Spleen (tissue), 13 donors: ENCODE measurements at places on chromosomes 6 and 20. TPM values are rescaled to one million over a fixed set of nuclear protein-coding genes. Genes with fewer than 3 reads are reported as not detected.

TREML1 gene
- 1.2 TPM for polyA plus RNA-seq

HEY2 gene
- 0.59 TPM for polyA plus RNA-seq

INSM1 gene
- polyA plus RNA-seq = 0.22 TPM

GRCh38 chr20:32583581-32584070, 1.5 kb downstream of the NOL4L start:
- no peaks in the 10 kb centered on the region for H3K36me3 ChIP-seq
- H3K27me3 ChIP-seq = peaks cover 6% of the 10 kb centered on the region
- no peak for DNase-seq
- peak overlapping the region; percentile 89 for H3K27ac ChIP-seq
- H3K4me1 ChIP-seq = peaks cover 83% of the 10 kb centered on the region

- no peaks in the 10 kb centered on the region for H3K4me1 ChIP-seq
- DNase-seq = no peak
- H3K27ac ChIP-seq = no peak overlapping the region
- no peaks in the 10 kb centered on the region for H3K27me3 ChIP-seq
- H3K4me3 ChIP-seq = no peak overlapping the region
- H3K36me3 ChIP-seq = no peaks in the 10 kb centered on the region
Measured at GRCh38 chr6:29499704-29500103, 11.9 kb upstream of the MAS1L start.

GRCh38 chr6:147169529-147169928, 34.7 kb upstream of the STXBP5 start:
- no peak overlapping the region for H3K27ac ChIP-seq
- no peaks in the 10 kb centered on the region for H3K4me1 ChIP-seq
- DNase-seq = no peak
- H3K27me3 ChIP-seq = no peaks in the 10 kb centered on the region
- H3K4me3 ChIP-seq = no peak overlapping the region
- no peaks in the 10 kb centered on the region for H3K36me3 ChIP-seq

DNA sequence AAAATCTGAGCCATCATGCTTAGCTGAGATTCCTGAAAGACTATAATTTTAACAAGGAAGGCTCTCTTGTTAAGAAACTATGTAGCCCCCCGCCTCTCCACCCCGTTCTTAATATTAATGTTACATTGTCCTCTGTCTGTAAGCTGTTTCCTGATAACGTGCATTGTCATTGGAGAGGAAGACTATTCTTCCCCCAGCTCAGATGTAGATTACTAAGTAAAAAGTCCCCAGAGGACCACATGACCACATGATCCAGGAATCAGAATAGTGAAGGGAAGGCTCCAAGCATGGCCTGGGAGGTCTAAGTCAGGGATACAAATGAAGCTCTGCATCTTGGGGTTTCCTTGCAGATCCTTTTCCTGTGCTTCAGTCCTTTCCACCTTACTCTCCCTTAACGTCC, 106.4 kb downstream of the JARID2 start:
- H3K27me3 ChIP-seq = no peaks in the 10 kb centered on the region
- H3K36me3 ChIP-seq = no peaks in the 10 kb centered on the region
- DNase-seq = no peak
- H3K4me3 ChIP-seq = no peak overlapping the region

DNA sequence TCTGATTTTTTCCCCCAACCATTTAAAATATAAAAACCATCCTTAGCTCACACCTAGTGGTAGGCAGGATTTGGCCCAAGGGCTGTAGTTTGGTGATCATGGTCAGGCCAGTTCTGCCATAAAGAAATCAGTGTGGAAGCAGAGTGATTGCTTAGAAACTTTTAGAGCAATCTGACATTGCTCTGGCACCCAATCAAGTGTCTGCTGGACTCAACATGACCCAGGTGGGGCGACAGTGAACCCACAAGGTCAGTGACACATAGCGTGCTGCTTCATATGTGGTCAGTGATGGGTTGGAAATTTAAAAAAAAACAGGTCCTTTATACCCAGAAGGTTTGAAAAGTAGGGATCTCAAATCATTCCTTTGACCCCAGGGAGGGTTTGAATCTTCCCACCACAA, 107.9 kb downstream of the BANF2 start:
- no peak overlapping the region for H3K4me3 ChIP-seq
- no peaks in the 10 kb centered on the region for H3K36me3 ChIP-seq
- peaks cover 48% of the 10 kb centered on the region for H3K4me1 ChIP-seq
- no peaks in the 10 kb centered on the region for H3K27me3 ChIP-seq

DNA sequence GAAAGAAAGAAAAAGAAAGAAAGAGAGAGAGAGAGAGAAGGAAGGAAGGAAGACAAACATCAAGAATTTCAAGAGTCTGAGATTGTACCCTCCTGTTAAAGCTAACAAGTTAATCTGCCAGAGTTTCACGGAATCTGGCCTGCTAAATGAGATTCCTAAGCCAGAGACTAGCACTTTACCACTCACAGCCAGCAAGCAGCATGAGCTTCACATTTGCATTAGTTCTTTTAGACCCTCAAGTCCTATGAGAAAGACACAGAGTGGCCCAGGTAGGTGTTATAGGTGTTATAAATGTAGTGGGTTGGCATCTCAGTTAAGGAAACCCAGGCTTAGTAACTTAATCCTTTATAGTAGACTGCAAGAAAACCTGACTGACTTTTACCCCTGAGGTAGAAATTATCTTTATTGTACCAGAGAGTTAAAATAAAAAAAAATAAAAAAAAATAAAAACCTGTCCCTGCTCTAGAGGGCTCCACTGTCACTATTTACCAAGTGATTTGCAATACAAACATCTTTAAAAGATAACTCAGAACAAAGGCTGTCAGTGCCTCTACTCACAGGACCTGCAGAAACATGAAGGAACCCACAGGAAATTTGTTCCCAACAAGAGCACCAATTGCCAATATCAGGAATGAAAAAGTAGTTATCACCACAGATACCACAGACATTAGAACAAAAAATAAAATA, 9.7 kb upstream of the IBTK start:
- no peak overlapping the region for H3K27ac ChIP-seq
- no peak for DNase-seq

GRCh38 chr6:27761391-27761790, 150.8 kb downstream of the OR2B2 start:
- H3K27me3 ChIP-seq = no peaks in the 10 kb centered on the region
- no peak overlapping the region for H3K27ac ChIP-seq
- H3K4me3 ChIP-seq = no peak overlapping the region
- DNase-seq = no peak
- no peaks in the 10 kb centered on the region for H3K4me1 ChIP-seq

GRCh38 chr6:22284666-22285065, 12.2 kb downstream of the PRL start:
- H3K27ac ChIP-seq = no peak overlapping the region
- H3K4me1 ChIP-seq = no peaks in the 10 kb centered on the region
- no peak for DNase-seq
- H3K27me3 ChIP-seq = no peaks in the 10 kb centered on the region
- H3K36me3 ChIP-seq = no peaks in the 10 kb centered on the region

DNA sequence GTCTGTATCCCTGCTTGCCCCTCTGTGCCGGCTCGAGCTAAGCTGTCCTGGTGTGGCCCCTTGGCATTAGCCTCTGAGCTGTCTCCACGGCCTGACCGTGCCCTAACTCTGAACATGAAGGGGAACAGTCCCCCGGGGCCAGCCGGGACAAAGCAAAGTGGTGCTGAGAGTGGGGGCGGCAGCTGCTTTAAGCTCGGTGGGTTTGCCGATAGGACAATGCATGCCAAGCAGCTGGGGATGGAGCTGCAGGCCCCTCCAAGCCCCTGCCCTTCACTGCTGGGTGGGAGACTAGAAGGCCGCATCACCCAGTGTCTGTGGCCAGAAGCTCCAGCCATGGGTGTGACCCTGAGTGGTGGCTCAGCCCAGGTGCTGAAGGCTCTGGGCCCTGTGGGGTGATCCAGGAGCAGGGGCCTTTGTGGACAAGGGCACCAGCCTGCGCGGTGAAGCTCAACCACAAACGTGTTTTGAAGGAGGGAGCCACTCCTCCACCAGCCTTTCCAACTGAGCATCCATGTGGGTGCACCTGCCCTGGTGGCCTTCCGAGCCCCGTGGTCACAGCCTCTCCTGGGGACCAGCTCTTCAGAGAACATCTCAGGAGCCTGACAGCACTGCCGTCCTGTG, 242.5 kb downstream of the ERMARD start:
- no peak overlapping the region for H3K4me3 ChIP-seq
- no peak overlapping the region for H3K27ac ChIP-seq
- peaks cover 20% of the 10 kb centered on the region for H3K4me1 ChIP-seq
- peak; percentile 63 for DNase-seq

- no peaks in the 10 kb centered on the region for H3K27me3 ChIP-seq
- no peak overlapping the region for H3K27ac ChIP-seq
- H3K4me1 ChIP-seq = peaks cover 15% of the 10 kb centered on the region
- H3K4me3 ChIP-seq = no peak overlapping the region
- no peaks in the 10 kb centered on the region for H3K36me3 ChIP-seq
Measured at GRCh38 chr20:64111841-64112641, 4.7 kb upstream of the NPBWR2 start.

GRCh38 chr6:80991316-80991715, 761.2 kb downstream of the TENT5A start:
- no peaks in the 10 kb centered on the region for H3K27me3 ChIP-seq
- no peak for DNase-seq
- H3K4me1 ChIP-seq = no peaks in the 10 kb centered on the region
- H3K4me3 ChIP-seq = no peak overlapping the region
- H3K27ac ChIP-seq = no peak overlapping the region

GRCh38 chr6:7900621-7901020, 10.0 kb downstream of the TXNDC5 start:
- H3K36me3 ChIP-seq = peaks cover 77% of the 10 kb centered on the region
- H3K27ac ChIP-seq = no peak overlapping the region
- H3K4me3 ChIP-seq = no peak overlapping the region
- H3K4me1 ChIP-seq = no peaks in the 10 kb centered on the region

- no peak overlapping the region for H3K4me3 ChIP-seq
- H3K36me3 ChIP-seq = no peaks in the 10 kb centered on the region
- no peak overlapping the region for H3K27ac ChIP-seq
- no peak for DNase-seq
Measured at GRCh38 chr20:62702013-62702300, 6.7 kb upstream of the NTSR1 start.

DNA sequence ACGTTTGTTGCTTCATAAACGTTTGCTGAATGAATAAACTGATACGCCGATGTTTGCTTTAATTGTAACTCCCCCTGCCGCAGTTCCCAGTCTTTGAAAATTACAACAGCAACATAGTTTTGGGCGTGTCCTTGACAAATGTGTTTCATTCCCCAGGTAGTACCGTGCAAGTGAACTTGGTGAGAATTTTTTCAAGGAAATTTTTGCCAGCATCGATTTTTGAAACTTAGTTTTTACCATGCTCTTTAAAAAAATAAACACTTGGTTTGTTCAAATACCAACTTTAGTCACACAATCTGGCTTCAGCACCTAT, 60.1 kb downstream of the FAM217A start:
- H3K4me1 ChIP-seq = peaks cover 88% of the 10 kb centered on the region
- H3K36me3 ChIP-seq = no peaks in the 10 kb centered on the region

DNA sequence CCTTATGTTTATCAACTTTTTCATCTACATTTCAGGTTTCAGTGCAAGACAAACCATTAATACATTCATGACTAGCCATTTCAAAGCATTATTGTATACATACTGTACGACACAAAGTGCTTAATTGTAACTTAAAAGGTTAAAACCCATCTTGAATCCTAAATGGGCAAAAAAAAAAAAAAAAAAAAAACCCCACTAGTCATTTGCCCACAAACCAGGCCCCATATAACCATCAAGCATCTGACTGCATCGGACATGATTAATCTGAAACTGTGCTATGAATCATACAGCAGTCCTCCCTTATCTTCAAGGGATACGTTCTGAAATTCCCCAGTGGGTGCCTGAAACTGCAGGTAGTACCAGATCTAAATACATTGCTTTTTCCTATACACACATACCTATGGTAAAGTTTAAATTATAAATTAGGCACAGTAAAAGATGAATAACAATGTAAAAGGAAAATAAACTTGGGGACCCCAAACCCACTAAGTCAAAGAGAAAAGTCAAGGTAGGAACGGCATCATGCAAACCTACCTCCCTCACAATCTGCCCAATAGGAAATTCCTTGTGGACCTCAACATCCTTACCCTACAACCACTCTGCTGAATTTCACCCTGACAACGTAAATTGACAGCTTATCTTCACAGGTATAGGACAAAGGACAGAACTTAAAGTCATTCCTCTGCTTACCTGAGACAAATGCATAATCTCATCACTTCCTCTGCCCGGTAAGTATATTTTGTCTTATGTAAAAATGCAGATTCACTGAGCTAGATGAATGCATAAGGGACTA, 14.3 kb downstream of the B4GALT5 start:
- no peak for DNase-seq
- no peaks in the 10 kb centered on the region for H3K36me3 ChIP-seq

DNA sequence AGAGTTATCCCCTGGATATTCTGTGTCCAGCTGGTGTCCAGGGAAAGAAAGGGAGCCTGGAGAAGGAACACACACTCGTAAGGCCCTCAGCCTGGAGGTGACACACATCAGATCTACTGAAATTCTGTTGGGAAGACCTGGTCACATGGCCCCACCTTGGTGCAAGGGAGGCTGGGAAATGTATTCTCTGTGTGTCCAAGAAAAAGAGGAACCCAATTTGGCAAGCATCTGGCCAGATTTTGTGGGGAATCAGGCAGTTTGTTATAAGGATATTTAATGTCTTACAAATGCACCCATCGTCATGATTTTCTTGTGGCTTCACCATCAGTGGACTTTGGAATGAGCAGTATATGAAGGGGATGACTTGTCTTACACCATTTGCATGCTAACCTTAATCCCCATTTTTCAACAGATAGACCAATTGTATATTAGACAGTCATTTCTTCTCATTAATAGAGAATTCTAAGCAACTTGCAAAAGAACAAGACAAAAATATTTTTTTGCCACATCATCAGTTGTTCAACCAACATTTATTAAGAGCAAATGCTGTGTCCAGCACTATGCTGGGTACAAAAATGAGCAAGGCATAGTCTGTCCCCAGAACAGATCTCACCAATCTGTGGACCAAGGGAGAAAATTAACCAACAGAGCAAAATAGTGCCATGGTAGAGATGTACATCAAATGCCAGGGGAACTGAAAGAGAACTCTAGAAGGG, 59.7 kb downstream of the ISM1 start:
- H3K36me3 ChIP-seq = no peaks in the 10 kb centered on the region
- no peaks in the 10 kb centered on the region for H3K4me1 ChIP-seq
- H3K27ac ChIP-seq = no peak overlapping the region
- H3K27me3 ChIP-seq = no peaks in the 10 kb centered on the region
- DNase-seq = no peak
- H3K4me3 ChIP-seq = no peak overlapping the region

GRCh38 chr6:27617700-27618689, 145.1 kb upstream of the ZNF184 start:
- peak overlapping the region; percentile 23 for H3K4me3 ChIP-seq
- H3K4me1 ChIP-seq = peaks cover 2% of the 10 kb centered on the region
- peaks cover 44% of the 10 kb centered on the region for H3K27me3 ChIP-seq
- DNase-seq = no peak

GRCh38 chr6:116265041-116265829, 11.4 kb upstream of the TSPYL4 start:
- peak; percentile 59 for DNase-seq
- no peaks in the 10 kb centered on the region for H3K27me3 ChIP-seq
- no peak overlapping the region for H3K27ac ChIP-seq
- no peak overlapping the region for H3K4me3 ChIP-seq

GRCh38 chr6:167850782-167851181, 24.1 kb downstream of the AFDN start:
- no peak for DNase-seq
- no peaks in the 10 kb centered on the region for H3K36me3 ChIP-seq
- H3K27me3 ChIP-seq = no peaks in the 10 kb centered on the region
- H3K4me3 ChIP-seq = no peak overlapping the region
- H3K4me1 ChIP-seq = no peaks in the 10 kb centered on the region
- no peak overlapping the region for H3K27ac ChIP-seq
